ENCODE measurements at places on chromosomes 3 and 15. TPM values are rescaled to one million over a fixed set of nuclear protein-coding genes. Genes with fewer than 3 reads are reported as not detected.

Gene WDR76
- 16.3 TPM for total RNA-seq

Gene LDHAL6B
- not detected for total RNA-seq

Gene DTX3L
- 8.3 TPM for total RNA-seq

Gene RYR3
- total RNA-seq = not detected

Gene CLRN1
- total RNA-seq = not detected

Gene GABRR3
- total RNA-seq = not detected

Gene ZDHHC19
- 0.21 TPM for total RNA-seq

Gene HES1
- 14.4 TPM for total RNA-seq

Gene PLSCR4
- total RNA-seq = 4.4 TPM

Gene PRR20G
- total RNA-seq = not detected

Gene IMPG2
- not detected for total RNA-seq

Gene SPCS1
- 168 TPM for total RNA-seq

Gene SLCO2A1
- 0.06 TPM for total RNA-seq
